ENCODE measurements at places on chromosomes 6 and 20.

DNA sequence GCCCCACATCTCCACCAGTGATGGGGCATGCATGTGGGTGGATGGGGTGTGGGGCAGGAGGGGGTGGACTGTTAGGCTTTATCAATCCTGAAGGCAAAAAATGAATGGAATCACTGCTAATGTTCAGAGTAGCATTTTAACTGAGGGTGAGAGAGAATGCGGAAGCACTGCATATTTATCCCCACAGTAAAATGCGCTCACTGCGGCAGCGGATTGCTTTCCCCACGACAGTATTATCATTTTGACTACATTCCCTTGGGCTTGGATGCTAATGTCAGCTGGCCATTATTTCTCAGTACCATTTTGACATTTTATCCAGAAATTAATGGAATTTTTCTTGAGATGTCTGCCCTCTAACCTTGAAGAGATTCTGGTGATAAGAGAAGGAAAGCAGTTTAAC is 13.4 kb downstream of the ALDH8A1 start:
- DNase-seq = no peak

- DNase-seq = peak; percentile 60
Observed at GRCh38 chr20:9617940-9618339, 103.5 kb downstream of the LAMP5 start.

DNA sequence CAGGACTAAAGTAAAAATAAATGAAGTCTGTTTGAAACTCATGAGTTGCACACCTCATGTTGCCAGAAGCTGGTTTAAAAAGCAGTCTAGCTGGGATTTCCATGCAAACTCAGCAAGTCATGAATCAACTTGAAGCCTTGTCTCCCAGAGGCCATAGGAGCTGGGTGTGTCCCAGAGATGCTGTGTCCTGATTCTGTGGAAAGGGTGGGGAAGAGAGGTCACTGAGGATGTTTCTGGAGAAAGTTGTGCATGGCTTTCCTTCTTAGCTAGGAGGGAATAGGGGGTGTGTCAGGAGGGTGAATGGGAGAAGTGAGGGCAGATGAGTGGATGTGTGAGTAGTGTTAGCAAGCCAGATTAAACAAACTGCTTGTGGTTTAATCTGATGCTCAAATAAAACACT is 111.3 kb downstream of the ADAT2 start:
- DNase-seq = no peak

- DNase-seq = no peak
Observed at GRCh38 chr6:149140910-149141290, 176.6 kb upstream of the TAB2 start.

DNA sequence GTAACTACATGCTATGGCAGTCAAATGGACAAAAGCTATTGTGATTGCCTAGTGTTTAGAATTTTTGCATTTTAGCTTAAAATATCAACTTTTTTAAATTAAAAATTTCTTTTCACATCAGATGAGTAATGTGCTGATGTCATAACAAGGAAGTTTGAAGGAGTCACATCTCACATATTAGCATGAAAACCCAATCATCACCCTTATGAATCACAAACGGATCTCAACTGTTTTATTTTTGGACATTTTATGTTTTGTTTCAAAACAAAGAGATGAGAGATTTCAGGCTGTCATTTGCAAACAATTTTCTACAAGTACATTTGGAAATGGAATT is 53.6 kb upstream of the TRERF1 start:
- DNase-seq = no peak

DNA sequence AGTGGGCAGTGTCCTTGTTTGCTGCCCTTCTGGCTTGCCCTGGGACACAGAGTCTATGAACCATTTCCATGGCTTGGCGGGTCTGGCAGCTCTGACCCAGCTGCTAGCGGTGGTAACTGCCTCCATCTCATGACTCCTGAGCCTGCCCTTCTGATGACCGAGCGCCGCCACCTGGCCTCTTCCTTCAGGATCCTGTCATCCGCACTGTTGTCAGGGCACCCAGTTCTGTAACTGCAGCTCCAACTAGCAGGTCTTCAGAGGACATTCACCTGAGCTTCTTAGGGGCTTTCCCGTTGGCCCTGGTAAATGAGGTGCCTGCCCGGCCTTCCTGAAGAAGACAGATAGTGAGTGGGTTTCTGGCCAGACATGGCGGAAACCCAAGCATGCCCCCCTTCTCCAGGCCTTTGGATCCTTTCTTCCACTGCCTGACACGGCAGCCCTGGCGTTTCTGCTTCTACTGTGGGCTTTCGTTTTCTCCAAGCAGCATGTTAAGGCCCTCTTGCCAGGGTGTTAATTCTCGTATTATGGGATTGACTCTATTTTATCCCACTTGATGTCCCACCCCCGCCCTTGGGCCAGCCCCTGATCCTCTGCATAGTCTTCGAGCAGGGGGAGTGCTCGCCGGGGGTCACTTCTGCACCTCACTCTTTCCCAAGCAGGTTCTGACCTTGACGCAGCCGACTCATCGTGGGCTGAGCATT is 24.7 kb downstream of the PACSIN1 start:
- DNase-seq = peak; percentile 76

DNA sequence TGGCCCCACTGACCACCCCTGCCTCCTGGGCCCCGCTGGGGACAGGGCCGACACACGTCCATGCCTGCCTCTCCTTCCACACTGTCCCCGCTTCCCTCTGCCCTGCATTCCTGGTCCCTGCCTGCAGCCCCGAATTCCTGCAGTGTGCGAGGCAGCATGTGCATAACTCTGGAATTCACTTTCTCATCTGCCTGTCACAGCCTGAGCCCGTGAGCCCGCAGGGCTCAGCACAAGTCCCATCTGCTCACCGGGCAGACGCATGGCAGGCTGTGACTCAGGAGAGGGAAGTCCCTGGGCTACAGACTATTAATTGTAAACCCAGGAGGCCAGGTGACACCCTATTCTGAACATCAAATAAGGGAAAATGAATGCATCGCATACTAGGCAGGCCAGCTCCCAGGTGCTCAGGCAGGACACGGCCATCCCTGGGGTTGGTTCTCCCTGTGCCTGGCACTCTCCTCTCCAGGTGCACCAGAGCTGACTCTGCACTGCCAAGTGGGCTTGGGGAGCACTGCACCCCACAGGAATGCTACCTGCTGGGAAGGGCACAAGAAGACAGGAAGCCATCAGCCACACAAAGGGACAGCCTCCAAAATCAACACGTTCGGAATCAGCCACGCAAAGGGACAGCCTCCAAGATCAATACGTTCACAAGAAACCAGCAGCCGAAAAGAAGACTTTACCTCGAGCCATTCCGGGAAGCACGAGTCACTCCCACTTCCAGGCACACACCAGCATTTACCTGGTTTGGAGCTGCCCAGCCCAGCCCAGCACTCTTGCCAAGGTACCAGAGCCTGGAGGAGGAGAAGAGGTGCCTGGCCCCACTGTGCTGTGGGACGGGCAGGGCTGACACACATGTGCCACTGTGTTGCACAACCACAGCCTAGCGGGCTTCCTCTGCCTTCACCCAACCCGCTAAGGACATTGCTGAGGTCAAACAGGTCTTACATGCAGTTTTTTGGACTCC is 65.9 kb downstream of the DLL1 start:
- peak; percentile 76 for DNase-seq

DNA sequence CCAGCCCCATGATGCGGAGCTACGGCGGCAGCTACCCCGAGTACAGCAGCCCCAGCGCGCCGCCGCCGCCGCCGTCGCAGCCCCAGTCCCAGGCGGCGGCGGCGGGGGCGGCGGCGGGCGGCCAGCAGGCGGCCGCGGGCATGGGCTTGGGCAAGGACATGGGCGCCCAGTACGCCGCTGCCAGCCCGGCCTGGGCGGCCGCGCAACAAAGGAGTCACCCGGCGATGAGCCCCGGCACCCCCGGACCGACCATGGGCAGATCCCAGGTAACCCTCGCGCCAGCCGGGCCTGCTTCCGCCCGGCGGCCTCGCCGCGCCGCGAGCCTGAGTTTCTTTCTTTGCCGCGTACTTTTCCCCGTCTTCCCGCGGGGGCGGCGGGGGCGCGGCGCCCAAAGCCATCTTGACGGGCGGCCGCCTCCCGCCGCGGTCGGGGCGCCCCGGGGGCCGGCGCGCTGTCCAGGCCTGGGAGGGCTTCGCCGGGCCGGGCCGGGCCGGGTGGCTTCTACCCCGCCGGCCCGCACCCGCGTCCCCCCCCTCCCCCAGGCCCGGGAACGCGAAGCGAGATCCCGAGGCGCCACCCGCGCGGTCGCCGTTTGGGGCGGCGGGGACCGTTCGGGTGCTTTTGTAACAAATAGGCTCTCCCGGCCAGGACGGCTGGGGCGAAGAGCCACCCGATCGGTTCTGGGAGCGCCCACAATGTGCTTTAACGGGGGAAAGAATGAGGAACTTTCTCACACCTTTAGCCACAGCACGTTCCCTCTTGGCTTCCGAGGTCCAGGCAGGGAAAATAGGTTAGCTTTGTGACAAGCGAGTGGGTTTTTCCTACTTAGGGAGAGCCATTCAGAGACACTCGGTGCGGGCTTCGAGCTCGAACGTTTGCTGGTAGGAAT is 2.3 kb downstream of the ARID1B start:
- DNase-seq = peak; percentile 80

DNA sequence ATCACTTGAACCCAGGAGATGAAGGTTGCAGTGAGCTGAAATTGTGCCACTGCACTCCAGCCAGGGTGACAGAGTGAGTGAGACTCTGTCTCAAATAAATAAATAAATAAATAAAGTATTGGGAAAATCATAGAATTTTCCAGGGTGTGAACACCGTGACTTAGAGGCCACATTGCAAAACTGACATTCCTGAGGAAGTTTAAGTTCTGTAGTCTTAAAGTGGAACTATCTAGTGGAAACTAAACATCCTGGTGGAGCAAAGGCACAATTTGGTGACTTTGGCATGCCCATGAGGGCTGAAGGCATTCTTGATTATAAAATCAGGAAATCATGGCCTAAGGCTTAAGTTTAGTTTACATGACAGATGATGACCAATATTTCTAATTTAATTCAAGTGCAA is 32.7 kb upstream of the MCM3 start:
- no peak for DNase-seq

- DNase-seq = no peak
Observed at GRCh38 chr20:51700809-51701285, 67.3 kb downstream of the ATP9A start.

- no peak for DNase-seq
Observed at GRCh38 chr6:66096679-66097078, 389.7 kb upstream of the EYS start.

GRCh38 chr6:86474081-86474480 is 463.2 kb upstream of the HTR1E start:
- DNase-seq = no peak

- no peak for DNase-seq
Observed at GRCh38 chr20:17658648-17658993, 23.4 kb downstream of the RRBP1 start.

DNA sequence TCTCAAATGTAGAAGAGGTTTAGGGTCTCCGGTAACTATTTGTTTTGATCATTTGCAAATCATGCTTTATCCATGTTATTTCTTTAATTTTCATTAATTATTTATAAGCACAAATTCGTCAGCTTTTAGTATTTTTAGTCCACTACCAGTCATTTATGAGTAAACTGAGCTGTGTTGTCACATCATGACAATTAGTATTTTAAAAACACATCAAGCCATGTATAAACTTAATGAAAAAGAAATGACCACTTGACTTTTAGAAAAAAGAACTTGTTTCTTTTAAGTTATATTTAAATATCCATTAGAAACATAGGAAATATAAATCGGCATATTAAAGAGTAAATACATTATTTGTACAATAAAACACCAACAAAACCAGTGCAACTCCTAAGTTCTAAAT is 2.8 kb downstream of the NKX2-4 start:
- no peak for DNase-seq

DNA sequence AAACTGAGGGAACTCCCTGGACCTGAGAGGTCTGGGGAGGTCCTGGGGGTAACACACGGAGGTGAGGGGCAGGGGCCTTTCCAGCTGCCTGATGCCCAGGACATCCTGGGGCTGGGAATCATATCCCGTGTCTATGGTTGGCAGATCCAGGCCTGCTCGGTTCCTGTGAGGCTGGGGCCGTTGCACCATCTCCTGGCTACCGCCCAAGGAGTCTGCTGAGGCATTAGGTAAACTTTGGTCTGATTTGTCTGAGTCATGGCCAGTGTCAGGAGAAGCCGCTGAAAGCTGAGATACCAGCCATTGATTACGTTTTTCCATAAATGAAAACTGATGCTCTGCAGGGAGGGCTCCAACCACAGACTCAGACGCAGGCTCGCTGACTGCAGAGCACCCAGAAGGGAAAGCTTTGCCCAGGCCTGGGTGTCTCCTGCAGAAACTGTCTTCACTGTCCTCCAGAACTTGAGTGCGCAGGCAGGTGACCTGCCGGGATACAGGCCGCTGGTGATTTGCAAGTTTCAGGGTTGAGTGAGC is 14.2 kb downstream of the TRAF3IP2 start:
- DNase-seq = no peak

GRCh38 chr6:32967151-32968091 is 973 bp upstream of the BRD2 start:
- peak; percentile 37 for DNase-seq

DNA sequence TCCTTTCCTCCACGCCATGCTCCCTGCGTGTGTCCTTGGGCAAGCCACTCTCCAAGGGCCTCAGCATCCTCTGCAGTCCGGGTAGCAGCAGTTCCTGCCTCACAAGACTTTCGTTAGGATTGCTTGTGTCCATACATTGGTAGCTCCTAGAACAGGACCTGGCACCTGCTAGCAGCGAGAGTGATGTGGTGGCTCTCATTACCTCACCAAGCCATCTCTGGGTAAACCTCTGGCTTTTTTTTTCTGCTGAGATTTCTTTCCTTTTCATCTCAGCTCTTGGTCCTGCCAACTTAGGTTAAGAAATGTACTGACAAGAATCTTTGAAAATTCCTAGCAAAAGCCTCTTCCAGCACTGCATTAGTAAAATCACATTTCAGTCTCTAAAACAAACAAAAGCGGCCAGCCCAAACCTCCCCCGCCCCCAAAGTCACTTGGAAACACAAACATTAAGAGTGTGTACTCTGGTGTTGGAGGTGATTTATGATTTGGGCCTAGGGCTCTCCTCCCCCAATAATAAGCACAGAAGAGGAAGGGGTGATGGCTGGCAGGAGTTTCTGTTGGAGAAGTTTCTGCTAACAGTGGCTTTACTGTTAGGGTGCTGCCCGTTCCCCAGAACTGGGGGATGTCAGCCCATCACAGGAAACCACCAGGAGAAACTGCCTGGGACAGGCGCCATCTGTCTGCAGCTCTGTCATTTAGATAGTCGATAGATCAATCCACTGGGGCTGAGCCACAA is 199.2 kb downstream of the CD83 start:
- peak; percentile 94 for DNase-seq

- no peak for DNase-seq
Observed at GRCh38 chr6:146359131-146359530, 184.5 kb upstream of the RAB32 start.

GRCh38 chr6:97917369-97917768 is 634.4 kb upstream of the MMS22L start:
- DNase-seq = no peak

- DNase-seq = peak; percentile 13
Observed at GRCh38 chr6:96899019-96899418, 1.3 kb upstream of the NDUFAF4 start.

- no peak for DNase-seq
Observed at GRCh38 chr6:31579119-31579505, 3.1 kb downstream of the LTB start.

GRCh38 chr6:106894978-106895702 is 79.4 kb downstream of the CD24 start:
- DNase-seq = no peak

Measured in NCI-H1417 (cell line).